Hepatocyte (in vitro differentiated cells): ENCODE measurements at places on chromosomes 16 and 17.

- no peak overlapping the region for H3K4me3 ChIP-seq
- no peaks in the 10 kb centered on the region for H3K36me3 ChIP-seq
- no peaks in the 10 kb centered on the region for H3K4me1 ChIP-seq
- no peak overlapping the region for H3K27ac ChIP-seq
Observed at GRCh38 chr17:28196636-28197035, 122.4 kb upstream of the TMEM97 start.

DNA sequence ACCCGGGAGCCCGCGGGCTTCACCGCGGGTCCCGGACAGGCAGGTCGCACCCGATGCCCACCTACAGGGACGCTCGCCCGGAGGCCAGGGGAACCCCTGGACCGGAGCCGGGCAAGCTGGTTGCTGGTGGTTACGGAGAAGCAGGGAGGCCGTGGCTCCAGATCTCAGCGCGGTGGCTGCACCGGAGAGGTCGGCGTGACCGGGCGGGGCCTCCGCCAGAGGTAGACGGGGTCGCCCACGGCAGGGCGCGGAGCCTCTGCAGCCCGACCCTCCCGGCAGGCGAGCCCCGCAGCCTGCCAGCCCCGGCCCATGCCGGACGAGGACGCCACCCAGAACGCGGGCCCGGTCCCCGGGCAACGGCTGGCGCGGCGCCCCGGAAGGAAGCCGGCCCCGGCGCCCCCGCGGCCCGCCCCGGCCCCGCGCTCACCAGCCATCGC is 341 bp downstream of the PCYT2 start:
- H3K36me3 ChIP-seq: no peaks in the 10 kb centered on the region
- DNase-seq: peak; percentile 54
- H3K27me3 ChIP-seq: no peaks in the 10 kb centered on the region
- peak overlapping the region; percentile 88 for H3K27ac ChIP-seq
- H3K4me3 ChIP-seq: peak overlapping the region; percentile 66
- H3K4me1 ChIP-seq: peaks cover 19% of the 10 kb centered on the region

DNA sequence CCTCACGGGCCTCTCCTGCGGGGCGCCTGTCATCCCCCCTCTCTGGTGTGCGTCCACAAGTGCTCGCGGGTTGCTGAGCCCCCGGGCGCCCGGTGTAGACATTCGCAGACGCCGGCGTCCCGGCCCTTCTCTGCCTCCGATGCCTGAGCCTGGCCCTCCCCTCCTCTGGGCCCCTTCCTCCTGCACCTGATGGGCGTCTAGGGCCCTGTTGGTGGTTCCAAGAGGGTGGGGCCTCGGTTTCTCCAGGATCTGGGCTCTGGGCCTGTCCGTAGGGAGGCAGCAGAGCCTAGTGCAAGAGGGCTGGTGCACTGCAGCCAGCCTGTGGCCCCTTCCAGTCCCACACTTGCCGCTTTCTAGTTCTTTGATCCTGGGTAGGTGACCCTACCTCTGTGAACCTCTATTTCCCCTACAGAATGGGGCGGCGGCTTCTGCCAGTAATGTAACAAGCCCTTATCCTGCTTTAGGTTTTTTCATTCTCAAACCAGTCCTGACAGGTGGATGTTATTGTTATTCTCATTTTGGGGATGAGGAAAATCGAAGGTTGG is 623 bp downstream of the E4F1 start:
- H3K27ac ChIP-seq: peak overlapping the region; percentile 80
- H3K4me1 ChIP-seq: peaks cover 13% of the 10 kb centered on the region
- DNase-seq: peak; percentile 79
- no peaks in the 10 kb centered on the region for H3K36me3 ChIP-seq
- H3K4me3 ChIP-seq: peak overlapping the region; percentile 58
- H3K27me3 ChIP-seq: no peaks in the 10 kb centered on the region

DNA sequence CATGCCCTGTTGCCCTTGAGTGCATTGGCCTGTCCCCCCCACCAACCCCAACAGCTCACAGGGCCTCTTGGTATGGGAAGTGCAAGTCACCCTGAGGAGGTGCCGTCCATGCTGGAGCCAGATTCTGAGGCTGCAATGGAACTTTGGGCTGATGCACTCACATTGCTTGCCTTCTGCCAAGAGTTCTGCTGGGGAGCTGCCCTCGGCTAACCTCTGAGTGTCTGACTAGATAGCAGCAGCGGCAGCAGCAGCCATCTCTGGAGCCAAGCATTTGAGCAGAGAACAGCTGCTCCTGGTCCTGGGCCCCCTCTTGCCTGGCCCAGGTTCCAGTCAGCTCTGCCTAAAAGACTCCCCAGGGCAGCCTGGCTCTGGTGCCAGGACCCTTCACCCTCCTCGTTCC is 61.5 kb downstream of the GNAO1 start:
- H3K4me1 ChIP-seq: peaks cover 7% of the 10 kb centered on the region
- no peak overlapping the region for H3K4me3 ChIP-seq
- no peak overlapping the region for H3K27ac ChIP-seq
- H3K27me3 ChIP-seq: no peaks in the 10 kb centered on the region

GRCh38 chr17:42891539-42892152 is 9.0 kb upstream of the G6PC1 start:
- H3K27ac ChIP-seq: peak overlapping the region; percentile 4
- H3K27me3 ChIP-seq: no peaks in the 10 kb centered on the region
- peak; percentile 50 for DNase-seq
- no peaks in the 10 kb centered on the region for H3K36me3 ChIP-seq

DNA sequence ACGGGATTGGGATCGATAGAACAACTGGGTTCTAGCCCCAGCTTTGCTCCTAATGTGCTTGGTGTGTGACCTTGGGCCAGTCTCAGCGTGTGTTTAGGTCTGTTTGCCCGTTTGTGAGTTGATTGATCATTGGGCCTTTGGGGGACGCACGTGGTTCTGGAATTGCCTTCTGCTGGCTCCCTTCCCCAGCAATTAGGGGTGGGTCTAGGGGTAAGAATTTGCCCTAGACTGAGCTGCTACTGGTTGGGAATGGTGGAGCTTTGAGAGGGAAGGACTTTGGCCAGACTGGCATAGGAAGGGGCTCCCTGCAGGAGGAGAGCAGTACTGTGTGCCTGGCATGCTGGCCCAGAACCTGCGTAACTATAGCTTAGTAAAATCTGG is 1.5 kb downstream of the SPNS2 start:
- H3K27ac ChIP-seq: no peak overlapping the region
- peaks cover 16% of the 10 kb centered on the region for H3K4me1 ChIP-seq
- H3K36me3 ChIP-seq: no peaks in the 10 kb centered on the region
- DNase-seq: no peak
- H3K4me3 ChIP-seq: no peak overlapping the region
- H3K27me3 ChIP-seq: peaks cover 25% of the 10 kb centered on the region

DNA sequence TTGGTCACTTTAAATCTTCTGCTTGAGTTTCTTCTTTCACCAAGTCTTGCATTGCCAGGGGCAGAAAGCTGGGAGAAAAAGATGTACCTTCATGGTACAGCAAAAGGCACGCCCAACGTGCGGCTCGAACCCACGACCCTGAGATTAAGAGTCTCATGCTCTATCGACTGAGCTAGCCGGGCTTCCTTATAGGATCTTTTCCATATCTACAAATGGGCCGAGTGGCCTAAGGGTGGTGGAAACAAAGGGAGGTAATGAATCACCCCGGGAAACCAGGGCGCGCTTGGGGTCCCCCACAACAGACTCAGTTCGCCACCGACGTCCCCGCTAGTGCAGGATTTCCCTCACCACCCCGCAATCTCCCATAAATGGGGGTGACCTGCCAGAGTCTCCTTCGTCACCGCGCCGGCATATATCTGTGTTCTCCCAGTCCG is 7.5 kb upstream of the OR1F1 start:
- H3K4me1 ChIP-seq: peaks cover 14% of the 10 kb centered on the region
- DNase-seq: no peak
- no peaks in the 10 kb centered on the region for H3K36me3 ChIP-seq
- no peak overlapping the region for H3K27ac ChIP-seq
- no peak overlapping the region for H3K4me3 ChIP-seq
- peaks cover 93% of the 10 kb centered on the region for H3K27me3 ChIP-seq

- no peak overlapping the region for H3K4me3 ChIP-seq
- no peaks in the 10 kb centered on the region for H3K27me3 ChIP-seq
- H3K36me3 ChIP-seq: no peaks in the 10 kb centered on the region
- DNase-seq: no peak
Observed at GRCh38 chr17:44565866-44566443, 8.7 kb downstream of the FZD2 start.

DNA sequence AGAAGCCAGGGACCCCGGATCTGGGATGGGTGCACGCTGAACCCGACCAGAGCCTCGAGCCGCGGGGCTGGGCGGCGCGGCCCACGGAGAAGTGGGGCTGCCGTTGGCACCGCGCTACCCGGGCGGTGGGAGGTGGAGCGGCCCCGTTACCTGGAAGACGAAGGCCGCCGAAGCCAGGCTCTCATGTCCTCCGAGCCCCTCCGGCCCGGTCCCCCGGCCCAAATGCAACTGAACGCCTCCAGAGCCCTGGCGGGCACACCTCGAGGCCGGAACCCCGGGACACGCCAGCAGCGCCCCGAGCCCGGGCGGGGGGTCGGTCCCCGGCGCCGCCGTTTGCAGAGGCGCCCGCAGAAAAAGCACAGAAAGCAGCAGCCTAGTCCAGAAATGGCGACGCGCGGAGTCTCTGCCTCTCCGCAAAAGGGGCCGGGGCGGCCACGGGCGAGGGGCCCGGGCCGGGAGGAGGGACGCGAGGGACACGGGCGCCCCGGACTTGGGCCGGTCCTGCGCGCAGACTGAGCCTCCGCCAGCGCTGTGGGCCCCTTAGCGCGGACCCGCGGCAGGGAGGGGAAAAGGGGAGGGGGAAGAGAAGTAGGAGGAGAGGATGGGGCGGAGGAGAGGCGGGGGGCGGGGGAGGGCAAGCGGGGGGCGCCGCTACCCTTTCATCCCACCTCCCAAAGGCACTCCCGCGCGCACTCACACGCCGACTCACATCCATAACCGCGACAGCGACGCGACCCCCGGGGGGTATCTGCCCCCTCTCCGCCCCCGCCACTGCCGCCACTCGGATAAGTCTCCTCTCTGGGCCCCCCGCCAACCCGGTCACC is 1.4 kb downstream of the AXIN2 start:
- no peaks in the 10 kb centered on the region for H3K27me3 ChIP-seq
- H3K36me3 ChIP-seq: no peaks in the 10 kb centered on the region
- H3K27ac ChIP-seq: no peak overlapping the region
- peak overlapping the region; percentile 97 for H3K4me3 ChIP-seq
- DNase-seq: peak; percentile 80

DNA sequence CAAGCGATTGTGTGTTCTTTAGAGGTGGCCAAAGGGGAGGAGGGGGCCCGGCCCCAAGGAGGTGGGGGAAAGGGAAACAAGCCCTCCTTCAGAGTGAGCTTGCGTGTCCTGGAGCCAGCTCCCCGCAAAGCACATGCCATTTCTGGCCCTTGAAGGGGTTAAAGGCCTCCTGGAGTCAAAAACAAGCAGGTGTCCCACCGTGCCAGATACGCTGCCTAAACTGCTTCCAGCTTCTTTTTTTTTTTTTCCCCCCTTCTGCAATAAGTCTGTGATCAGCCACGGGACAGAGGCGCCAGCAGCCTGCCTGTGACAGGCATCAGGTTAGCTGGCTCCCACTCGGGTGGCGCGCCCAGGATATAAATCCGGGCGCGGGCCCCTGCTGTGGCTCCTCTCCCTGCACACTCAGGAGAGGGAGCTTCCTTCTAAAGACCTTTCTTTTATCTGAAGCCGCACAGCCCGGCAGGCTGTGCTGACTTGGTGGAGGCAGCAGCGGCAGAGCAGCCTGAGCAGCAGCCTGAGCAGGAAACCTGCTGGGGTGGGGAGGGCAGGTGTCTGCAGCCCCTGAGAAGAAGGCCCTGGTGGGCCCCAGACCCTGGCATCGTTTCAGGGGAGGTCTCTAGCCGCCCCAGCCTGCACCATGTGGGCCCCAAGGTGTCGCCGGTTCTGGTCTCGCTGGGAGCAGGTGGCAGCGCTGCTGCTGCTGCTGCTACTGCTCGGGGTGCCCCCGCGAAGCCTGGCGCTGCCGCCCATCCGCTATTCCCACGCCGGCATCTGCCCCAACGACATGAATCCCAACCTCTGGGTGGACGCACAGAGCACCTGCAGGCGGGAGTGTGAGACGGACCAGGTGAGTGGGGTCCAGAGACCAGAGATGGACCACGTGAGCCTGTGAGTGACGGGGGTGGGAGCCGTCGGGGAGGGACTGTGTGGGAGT is at the start of gene WFIKKN2:
TSS of gene WFIKKN2 (plus strand) at position 286 of the 934 bp plus-strand sequence. CDS start at position 638, 352 bp downstream.
- no peaks in the 10 kb centered on the region for H3K36me3 ChIP-seq
- H3K27ac ChIP-seq: no peak within 1 kb of the TSS
- H3K4me1 ChIP-seq: peaks cover 32% of the 10 kb centered on the region
- no peak for DNase-seq

GRCh38 chr17:4488989-4489595 is 9.6 kb upstream of the SPNS2 start:
- H3K4me3 ChIP-seq: no peak overlapping the region
- H3K27ac ChIP-seq: no peak overlapping the region
- H3K36me3 ChIP-seq: no peaks in the 10 kb centered on the region
- peaks cover under 1% of the 10 kb centered on the region for H3K4me1 ChIP-seq

DNA sequence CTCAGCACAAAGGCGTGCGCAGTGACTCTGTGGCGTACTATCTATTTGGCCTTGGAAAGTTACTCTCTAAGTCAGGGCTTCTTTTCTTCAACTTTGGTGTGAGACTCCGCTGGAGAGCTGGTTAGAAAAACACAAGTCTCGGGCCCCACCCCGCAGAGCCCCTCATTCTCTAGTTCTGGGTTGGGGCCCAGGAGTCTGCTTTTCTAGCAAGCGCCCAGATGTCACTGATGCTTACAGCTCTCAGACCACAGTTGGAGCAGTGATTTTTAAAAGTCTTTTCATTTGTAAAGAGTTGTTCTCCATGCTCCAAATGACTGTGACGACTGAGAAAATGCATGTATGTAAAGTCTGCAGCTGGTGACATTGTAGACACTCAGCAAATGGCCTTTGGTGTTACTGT is 582.3 kb downstream of the WWOX start:
- DNase-seq: no peak
- no peak overlapping the region for H3K27ac ChIP-seq
- no peaks in the 10 kb centered on the region for H3K27me3 ChIP-seq
- no peaks in the 10 kb centered on the region for H3K36me3 ChIP-seq

GRCh38 chr16:53056392-53056881 is 1.6 kb downstream of the CHD9 start:
- H3K36me3 ChIP-seq: no peaks in the 10 kb centered on the region
- H3K4me3 ChIP-seq: no peak overlapping the region
- H3K27ac ChIP-seq: peak overlapping the region; percentile 91
- no peaks in the 10 kb centered on the region for H3K27me3 ChIP-seq

DNA sequence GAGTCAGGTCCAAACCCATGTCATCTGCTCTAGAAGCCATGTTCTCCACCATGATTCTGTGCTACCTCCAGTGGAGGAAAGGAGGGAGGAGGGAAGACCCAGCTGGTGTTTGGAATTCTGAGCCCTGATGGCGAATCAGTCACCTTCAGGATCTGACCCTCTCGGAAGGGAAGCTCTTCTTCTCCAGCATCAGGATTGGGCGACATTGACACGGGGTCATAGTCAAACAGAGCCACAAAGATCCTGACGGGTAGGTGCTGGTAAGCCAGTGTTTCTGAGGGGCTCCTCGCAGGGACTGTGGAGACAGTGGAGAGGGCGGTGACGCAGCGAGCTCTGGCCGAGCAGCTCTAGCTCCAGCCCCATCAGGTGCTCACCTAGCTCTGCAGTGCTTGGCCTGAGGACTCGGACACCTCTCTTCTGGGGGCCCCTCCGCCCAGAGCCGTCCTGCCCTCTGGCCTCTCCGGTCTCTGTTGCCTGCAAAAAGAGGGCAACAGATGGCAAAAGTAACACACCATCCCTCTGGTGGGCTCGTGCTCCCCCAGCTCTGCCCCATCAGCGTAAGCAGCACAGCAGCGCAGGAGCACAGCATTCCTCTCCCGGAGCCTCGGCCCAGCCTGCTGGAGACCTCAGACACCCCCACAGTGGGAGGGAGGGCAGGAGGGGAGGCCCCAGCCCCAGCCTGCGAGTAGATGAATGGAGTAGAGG is 21.0 kb downstream of the TSPOAP1 start:
- H3K4me1 ChIP-seq: no peaks in the 10 kb centered on the region
- H3K27ac ChIP-seq: no peak overlapping the region
- no peaks in the 10 kb centered on the region for H3K27me3 ChIP-seq
- H3K36me3 ChIP-seq: no peaks in the 10 kb centered on the region
- no peak for DNase-seq
